Right ventricle myocardium inferior (tissue), 1 donor: ENCODE measurements at places on chromosomes 16 and 17.

DNA sequence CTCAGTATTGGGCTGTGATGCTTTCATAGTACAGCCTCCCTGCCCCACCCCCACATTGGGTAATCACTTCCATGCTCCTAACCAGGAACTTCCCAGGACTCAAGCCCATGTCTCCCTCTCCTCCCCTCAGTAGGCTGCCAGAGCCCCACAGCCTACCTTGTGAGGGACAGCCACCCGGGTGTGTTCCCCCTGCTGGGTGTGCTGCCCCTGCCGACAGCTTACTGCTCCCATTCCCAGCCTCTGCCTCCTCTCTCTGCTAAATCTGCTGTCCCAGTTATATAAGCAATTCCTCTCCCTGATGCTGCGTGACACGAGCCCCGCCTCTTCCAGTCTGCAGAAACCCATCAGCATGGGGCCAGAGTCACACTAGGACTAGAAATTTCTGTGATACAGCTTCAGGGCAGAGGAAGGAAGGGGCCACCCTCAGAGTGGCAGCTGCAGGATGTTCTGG is at the start of gene RSKR:
TSS of gene RSKR (minus strand) at position 255 of the 451 bp plus-strand sequence. CDS start at position 231, 24 bp downstream.
- no peak for DNase-seq

DNA sequence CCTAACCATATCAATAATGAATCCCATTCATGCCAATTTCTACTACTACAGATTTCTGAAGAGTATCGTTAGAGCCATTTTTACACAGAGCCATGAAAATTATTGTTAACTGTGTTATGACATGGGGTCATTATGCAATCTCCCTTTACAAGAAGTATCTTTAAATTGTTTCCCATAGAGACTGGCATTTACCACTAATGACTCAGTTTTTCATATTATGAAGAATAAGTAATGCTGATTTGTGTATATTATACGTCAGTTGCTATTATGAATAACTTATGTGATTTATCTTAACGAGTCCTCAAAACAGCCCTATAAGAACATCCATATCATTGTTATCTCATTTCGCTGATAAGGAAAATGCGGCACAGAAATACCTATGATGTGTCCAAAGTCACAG is 173.8 kb downstream of the KCNJ2 start:
- no peak for DNase-seq

DNA sequence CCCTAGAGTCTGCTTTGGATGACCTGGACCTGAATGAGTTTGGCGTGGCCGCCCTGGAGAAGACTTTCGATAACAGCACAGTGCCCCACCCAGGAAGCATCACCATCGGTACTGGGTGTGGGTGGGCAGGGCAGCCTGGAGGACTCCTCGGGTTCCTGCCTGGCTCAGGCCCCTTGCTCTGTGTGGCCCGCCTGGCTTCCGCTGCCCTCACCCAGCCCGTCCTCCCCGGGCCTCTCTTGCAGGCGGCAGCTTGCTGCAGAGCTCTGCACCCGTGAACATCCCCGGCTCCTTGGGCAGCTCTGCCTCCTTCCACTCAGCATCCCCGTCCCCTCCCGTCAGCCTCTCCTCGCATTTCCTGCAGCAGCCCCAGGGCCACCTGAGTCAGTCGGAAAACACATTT is 24.5 kb downstream of the UNC13D start:
- no peak for DNase-seq

- DNase-seq, result no peak
These were observed 5.5 kb upstream of the FAM20A start for GRCh38 chr17:68606451-68607307.

DNA sequence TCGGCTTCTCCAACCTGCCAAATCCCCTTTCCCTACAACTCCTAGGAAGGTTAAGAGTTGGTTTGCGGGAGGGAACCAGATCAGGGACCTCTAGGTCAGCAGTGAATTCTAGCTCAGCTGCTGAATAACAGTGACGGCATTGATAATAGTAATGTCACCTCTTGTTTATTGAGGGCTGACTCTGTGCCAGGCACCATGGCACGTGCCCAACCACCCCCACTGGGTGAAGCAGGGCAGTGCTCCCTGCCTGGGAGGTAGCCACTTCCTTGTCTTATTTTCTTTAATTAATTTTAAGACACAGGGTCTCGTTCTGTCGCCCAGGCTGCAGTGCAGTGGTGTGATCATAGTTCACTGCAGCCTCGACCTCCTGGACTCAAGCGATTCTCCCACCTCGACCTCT is 5.5 kb upstream of the PPL start:
- DNase-seq, result no peak

- DNase-seq, result no peak
These were observed 13.2 kb downstream of the ZFPM1 start for GRCh38 chr16:88466175-88466862.

DNA sequence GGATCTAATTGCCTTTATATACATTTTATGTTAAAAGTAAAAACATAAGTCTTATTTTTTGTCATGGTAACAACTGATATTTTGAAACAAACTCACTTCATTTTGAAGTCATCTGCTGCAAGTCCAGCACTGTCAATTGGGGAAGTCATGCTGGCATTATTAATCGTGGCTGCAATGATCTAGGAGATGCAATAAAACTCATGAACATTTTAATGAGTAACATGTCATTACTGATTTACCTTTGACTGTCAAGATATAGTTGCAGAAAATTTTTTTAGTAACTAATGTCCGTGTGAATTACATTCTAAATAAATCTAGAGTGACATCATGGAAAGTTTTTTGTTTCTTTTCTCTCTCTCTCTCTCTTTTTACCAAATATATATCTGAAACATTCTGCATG is 17.3 kb upstream of the KRT24 start:
- no peak for DNase-seq

DNA sequence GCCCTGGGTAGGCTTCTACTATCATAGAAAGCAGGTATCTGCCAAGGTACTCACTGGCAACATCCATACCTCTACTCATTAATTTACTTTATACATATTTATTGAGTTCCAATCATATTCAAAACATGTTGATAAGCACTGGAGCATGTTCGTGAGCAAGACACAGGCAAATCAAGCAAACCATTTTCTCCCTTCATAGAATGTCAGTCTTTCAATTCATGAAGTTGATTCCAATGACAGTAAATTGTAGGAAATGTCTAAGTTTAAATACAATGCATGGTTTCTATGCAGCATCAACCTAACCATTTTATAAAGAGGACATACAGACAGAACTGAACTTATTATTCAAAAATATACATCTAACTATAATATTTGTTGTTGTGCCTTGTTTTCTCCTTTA is 978.6 kb downstream of the CDH8 start:
- no peak for DNase-seq

GRCh38 chr17:78127239-78127887 is 1.2 kb downstream of the TMC6 start:
- DNase-seq, result peak; percentile 90

GRCh38 chr16:85498607-85499006 is 114.5 kb upstream of the GSE1 start:
- DNase-seq, result no peak

GRCh38 chr16:9092282-9092977 is 986 bp downstream of the HAPSTR1 start:
- DNase-seq, result peak; percentile 82

DNA sequence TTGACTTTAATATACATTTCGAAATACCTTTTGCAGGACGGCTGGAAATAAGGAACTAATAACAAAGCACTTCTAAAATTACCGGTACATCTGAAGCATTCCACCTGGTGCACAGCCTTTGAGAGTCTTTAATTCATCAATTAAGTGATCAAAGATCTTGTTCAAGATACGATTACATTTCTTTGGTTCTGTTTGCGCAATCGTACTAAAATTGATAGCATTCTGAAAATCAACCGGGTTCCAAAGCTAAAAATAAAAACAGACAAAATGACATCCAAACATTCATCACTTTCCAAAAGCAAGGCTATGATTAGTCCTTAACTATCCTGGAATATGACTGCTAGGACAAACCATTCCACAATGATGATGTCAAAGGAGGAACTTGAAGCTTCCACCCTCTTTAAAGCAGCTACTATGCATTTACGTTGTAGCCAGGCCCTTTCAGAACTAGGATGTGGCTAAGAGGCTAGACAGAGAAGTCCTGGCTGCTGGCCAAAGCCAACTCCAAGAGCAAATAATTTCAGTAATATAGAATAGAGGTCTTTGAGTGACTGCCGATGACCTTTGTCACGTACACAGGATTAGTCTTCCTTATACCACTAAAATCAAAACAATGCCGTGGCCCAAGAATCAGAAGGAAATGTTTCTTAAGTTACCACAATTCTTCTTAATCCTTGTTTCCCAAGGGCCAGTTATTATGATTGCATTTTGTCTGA is 299.8 kb upstream of the PSMD7 start:
- no peak for DNase-seq

DNA sequence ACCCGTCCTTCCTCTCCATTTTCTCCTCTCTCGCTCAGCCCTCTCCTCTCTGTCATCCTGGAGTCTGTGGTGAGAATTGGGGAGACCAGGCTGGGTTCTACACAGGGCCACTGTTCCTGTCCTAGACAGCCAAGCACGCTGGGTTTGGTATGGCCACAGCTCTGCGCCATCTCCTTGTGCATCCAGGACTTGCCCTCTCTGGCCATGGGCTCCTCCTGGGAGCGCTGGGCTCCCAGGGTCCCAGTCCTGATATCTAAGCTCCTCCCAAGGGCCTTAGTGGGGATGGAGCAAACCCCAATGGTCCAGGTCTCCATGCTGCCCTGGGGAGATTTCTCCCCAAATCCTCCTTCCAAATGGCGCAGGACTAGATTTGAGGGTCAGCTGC is 27.2 kb upstream of the ITGA3 start:
- no peak for DNase-seq

DNA sequence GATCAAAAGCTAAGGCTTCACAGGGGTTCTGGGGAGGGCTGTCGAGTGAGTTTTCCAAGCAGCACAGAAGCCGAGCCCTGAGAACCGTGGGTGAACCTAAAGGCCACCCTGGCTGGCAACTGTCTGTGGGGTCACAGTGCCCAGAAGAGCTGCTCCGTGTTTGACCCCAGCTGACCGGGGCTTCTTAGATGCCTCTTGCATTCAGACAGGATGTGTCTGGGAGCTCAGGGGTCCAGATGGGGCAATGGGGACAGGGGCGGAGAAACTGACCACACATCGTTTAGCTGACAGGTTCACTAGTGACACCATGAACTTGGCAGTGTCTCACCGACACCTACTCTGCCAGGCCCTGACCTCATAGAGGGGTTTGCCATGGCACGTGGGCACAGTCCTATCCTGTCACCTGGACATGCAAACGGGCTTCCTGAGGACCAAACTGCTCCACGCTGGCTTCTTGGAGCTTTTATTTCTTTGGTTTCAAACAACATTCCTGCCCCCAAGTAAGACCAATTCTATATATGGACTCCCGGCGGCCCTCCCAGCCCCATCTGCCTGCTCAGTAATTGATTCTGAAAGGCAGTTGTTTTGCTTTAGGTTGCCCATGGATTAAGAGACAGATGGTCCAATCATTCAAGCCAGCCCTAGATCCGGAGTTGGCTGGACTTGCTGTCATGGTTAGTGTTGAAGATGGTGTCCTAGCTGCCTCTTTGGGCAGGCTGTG is 22.2 kb downstream of the WSCD1 start:
- no peak for DNase-seq

DNA sequence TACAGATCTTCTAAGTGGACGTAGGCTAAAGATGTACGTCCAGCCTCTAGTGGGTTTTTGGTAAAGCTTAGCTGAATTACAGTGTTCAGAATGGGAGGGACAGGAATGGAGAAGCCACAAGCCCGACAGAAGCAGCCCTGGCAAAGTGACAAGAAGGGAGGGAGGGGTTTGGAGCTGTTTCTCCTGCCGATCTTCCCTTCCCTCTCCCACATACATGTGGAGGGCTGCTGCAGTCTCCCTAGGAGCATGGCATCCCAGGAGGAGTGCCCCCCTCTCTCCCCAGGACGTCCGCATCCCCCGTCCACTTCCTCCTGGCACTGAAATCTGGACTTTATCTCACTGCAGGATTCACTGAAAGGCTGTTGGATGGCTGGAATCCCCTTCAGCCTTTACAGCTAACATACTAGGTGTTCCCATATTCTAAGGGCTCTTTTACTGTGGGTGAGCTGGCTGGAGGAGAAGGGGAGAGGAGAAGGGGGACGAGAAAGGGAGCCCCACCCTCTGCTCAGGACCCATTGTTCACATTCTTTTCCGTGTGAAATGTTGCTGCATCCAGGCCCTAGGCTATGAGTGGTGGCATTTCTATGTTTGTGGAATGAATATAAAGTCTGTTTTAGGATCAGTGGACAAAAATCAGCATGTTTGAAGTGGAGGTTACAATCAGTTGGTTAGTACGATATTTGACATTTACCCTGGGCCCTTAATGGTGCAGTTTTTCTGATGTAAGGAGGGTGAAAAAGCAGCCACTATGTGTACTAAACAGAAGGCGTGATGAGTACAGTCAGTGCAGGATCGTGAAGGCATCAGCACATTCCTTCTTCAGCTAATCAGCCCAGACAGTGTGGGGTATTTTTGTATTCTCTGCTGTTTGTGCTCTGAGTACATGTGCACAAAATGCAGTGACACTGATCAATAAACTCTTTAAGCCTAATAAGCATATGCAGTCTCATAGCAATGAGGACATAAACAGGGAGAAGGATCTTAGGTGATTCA is 94.6 kb downstream of the SPECC1 start:
- DNase-seq, result no peak

GRCh38 chr16:80459966-80460365 is 80.8 kb upstream of the DYNLRB2 start:
- DNase-seq, result no peak

DNA sequence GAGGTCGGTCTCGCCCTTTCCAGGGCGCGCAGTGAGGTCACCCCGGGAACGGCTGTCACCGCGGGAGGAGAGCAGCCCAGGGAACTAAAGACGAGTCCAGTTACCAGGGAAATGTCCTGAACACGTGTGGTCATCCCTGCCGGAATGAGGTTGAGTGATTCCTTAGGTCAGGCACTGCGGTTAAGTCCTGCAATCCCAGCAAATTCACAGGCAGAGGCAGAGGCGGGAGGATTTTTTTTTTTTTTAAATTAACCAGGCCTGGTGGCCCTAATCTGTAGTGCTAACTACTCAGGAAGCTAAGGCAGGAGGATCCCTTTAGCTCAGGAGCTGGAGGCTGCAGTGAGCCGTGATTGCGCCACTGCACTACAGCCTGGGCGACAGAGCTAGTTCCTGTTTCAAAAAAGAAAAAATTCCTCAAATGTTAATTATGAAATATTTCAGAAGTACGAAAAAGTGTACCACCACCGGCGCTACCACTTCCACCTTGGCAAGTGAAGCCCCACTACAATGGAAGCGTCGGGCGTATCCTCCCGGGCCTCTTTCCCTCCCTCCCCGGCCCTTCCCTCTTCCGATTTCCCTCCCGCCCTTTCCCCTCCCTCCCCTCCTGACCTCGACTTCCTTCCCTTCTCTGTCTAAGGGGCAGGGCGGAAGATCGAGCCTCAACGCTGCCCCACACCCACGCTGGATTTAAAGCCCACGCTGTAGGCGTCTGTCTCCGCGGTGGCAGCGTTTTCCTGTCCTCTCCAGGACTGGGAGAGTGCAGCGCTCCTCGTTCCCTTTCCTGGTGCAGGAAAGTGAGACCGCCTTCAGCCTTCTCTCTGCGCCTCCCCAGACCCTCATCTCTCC is 27.3 kb downstream of the SLFN11 start:
- DNase-seq, result peak; percentile 89

GRCh38 chr16:16188827-16189226 is 34.5 kb downstream of the ABCC6 start:
- DNase-seq, result no peak
